ENCODE measurements at places on chromosomes 13 and 19.

DNA sequence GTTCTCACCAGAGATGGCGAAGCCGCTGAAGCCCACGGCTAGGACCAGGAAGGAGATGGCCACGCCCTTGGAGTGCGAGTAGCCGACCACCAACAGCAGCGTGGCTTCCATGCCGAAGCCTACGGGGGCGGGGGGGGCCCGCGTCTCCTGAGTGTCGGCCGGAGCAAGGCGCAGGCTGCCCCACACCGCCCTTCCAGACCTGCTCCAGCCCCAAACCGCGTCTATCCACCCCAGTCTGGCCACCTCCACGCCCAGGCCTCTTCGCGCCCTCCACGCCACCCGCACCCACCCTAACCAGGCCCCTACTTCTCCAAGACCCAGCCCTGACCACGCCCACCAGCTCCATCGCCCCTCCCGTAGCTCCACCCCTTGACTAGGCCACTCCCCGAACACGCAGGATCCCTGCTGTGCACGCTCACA is 6.2 kb downstream of the GFY start:
- no peak for DNase-seq

DNA sequence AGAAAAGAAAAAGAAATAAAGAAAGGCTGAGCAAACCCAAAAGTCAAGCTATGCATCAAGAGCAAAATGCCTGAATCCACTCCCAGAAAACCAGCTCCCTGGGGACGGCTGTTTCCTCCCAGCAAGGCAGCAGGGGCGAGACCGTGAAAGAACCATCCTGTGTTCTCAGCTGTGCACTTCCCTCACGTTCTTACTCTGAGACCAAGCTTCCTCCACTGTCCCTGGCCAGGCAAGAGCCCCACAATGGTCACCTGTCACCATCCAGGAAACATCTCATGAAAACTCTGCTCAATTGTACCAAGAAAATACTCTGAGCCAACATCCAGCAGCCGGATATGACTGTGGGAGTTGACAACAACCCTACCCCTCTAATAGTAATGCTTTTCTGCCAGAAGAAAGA is 22.9 kb downstream of the RAB20 start:
- no peak for DNase-seq

DNA sequence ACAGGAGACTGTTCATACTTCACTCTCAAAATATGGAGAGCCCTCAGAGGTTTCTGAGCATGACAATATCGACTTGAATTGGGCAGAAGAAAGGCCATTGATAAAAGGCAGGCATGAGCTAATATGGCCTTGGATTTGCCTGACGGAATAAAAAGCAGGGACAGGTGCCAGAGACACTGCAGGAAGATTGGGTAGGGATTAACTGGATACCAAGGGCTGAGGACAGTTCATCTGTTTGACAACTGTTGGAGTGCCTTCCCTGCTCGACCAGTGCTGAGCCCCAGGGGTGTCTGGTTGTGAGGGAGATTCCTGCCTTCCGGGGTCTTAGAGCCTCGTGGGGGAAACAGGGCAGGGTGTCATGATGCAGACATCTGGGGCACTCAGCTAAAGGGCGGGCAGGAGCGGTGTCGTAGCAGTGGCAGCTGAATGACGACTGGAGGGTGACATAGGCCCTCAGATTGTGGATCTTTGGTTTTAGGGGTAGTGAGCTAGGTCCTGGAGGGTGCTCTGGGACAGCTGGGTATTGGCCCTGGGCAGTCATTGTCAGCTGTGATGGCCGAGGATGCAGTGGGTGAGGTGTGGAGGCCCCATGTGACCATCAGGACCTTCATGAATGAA is 12.3 kb downstream of the GATAD2A start:
- DNase-seq = no peak

GRCh38 chr19:55637534-55637933 is 3.3 kb upstream of the ZNF580 start:
- no peak for DNase-seq

GRCh38 chr19:42253245-42254088 is 1.5 kb downstream of the ERF start:
- DNase-seq = peak; percentile 81

DNA sequence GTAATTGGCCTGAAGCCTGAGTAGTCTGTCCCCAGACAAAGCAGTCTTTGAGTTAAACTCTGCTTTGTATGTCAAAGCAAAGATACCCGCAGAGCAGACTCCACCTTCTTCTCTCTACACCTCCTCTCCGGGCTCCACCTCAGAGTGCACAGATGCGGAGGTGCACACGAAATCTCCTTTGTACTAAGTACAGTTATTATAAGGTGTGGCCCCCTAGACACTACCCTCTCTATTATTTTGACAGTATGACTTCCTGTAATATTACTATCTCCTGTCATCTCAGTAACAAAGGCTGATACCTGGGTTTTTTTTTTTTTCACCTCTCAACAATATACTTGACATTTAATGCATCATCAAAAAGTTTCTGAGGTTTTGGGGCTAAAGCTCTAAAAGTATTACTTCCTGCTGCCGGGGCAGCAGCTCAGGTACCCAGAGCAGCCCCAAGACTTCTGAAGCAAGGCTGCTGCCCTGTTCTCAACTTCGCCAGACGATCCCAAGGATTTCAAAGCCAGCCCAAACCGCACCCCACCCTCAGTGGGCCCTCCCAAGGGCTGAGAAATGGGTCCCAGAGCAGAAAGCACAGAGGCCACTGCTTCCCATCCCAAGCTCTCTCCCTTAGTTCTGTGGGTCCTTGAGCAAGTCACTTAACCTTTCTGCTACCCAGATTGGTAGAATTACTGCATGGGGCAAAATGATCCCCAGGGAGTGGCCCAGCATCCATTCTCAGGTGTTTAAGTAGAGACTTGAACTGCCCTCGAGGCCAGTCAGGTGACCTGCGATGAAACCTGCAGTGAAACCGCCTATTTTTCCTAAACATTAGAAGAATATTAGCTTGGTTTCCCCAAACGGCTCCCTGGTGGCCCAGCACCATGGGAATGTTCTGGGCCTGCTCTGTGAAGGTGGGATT is 180.6 kb downstream of the FOXO1 start:
- peak; percentile 39 for DNase-seq

DNA sequence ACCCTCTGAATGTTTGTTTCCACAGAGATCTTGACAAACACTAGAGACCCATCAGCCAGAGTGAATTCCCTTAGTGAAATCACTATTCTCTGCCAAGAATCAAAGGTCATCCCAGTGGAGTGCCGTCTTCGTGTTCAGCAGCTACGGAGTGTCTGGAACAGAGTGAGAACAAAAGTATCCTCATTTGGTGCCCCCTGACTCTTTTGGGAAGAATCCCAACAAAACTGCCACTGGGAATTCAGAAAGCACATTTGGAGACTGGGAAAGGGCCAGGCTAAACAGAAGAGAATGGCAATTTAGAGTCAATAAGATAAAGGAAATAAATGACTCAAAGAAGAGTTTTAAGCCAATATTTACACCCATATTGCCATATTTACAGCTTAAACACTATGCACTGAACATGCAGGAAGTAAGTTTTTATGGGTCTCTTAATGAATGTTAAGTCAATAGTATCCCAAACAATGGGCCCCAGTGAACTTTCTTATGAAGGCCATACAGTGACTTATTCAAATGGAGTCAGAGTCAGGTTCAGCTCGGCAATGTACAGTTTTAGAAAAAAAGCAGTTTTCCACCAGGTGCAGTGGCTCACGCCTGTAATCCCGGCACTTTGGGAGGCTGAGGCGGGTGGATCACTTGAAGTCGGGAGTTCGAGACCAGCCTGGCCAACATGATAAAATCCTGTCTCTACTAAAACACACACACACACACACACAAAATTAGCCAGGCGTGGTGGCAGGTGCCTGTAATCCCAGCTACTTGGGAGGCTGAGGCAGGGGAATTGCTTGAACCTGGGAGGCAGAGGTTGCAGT is 392.6 kb downstream of the KLF5 start:
- no peak for DNase-seq

DNA sequence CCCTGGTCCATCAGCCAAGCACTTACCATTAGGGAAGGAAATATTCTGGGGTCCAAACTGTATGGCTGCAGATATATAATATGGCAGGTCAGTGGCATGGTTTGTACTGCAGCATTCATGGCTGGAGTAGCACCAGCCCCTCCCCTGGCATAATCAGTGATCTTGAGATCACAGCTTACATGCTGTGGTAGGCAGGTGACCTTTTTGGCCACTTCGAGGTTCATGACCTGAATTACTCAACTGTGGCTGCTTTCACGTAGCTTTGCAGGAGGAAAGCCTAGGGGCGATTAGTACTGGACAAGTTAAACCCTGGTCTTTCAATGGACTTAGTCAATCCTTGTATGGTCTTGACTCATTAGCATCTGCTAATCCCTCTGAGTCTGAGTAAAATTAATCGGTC is 169.8 kb downstream of the SPRY2 start:
- DNase-seq = no peak

DNA sequence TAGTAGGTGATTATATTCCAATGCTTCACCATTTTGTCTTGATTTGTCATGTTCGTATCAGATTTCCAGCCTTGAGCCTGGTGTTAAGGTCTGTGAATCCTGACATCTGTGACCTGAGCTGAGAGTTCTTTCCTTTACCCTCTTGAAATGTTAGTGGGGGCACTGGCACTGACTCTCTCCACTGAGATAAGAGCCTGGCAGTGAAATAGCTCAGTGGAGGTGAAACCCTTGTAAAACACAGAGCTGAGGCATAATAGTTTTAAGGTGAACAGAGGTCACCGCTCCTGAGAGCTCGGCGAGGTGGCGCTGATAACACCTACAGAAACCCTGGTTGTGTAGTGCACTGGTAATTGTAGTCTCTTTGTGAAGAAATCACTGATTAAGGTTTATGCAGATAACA is 748.2 kb downstream of the DIAPH3 start:
- DNase-seq = no peak

- no peak for DNase-seq
These were observed 927 bp downstream of the LPAR6 start for GRCh38 chr13:48411841-48412531.

- no peak for DNase-seq
These were observed 4.9 kb downstream of the ZNF506 start for GRCh38 chr19:19816679-19817078.

DNA sequence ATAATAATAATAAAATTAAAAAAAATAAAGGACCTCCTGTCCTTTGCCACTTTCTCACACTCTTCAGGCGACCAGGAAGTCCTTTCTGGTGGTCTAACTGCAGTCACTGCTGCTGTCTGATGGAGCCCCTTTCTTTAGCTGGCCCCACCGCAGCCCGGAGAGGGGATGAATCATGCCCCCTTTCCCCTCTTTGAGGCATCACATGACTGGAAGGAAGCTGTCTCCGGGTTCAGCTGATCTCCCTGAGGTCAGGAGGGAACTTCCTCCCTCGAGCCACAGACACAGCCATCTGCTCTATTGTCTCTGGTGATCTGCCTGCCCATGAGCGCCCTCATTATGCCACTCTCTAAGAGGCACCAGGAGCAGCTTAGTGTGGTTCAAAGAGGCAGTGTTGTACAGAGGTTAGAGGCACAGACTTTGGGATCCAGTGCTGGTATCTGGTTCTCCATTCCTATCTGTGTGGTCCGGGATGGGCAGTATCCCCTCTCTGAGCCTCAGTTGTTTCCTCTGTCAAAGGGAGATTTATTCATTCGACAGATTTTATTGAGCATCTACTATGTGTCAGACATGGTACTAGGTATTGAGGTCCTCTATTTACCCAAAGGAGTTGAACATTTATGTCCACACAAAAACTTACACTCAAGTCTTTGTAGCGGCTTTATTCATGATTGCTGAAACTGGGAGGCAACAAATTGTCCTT is 30.0 kb downstream of the VAV1 start:
- peak; percentile 62 for DNase-seq

- DNase-seq = no peak
These were observed 62.6 kb downstream of the STK24 start for GRCh38 chr13:98514288-98514687.

Data from GM13977 (cell line).